ENCODE measurements at places on chromosomes 7 and 10.

DNA sequence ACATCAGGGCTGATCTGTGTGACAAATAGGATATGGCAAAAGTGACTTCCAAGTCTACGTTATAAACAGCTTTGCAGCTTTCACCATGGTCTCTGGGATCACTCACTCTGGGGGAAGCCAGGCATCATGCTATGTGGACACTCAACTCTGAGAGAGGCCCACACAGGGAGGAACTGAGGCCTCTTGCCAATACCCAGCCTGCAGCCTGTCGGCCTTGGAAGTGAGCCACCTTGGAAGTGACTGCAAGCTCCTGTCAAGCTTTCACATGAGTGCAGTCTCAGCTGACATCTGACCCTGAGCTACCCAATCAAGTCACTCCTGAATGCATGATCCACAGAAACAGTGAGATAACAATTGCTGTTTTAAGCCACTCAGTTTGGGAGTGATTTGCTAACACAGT, 56.5 kb downstream of the MMRN2 start:
- DNase-seq = peak; percentile 83

DNA sequence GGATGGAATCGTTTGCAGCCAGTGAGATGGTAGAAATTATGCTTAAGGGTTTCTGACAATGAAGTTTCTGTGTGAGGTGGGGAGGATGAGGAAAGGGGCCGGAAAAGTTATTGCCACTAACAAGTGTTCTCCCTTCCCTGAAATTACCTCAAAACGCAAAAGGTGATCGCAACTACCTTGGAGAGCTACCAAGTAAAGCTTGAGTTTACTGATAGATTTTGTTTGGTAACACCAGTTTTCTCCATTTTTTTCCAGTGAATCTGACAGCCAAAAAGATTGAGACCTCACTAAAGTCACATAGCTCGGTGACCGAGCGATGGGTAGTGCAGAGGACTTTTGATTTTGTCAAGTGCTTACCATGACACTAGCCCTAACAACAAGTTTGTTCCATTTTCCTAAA, 1.6 kb downstream of the SUV39H2 start:
- DNase-seq = no peak

DNA sequence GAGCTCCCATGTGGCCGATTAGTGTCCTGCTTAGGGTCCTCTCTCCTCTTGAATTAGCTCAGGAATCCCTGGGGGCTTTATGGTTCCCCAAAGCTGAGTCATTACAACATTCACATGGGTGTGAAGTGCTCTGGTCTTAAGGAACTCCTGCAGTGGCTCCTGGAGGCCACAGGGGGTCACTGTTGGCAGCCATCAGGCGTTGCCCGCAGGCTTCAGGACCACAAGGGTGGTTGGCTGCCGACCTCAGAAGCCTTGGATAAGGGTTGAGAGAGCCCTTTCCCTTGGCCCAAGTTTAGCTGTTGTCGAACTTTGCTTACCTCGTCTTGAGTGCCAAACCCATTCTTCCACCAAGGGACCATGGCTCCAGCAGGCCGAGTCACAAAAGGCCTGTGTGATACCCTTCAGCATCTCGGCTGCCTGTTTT, 61.7 kb downstream of the SH2D4B start:
- peak; percentile 41 for DNase-seq

GRCh38 chr10:132533571-132534260, 3.9 kb upstream of the INPP5A start:
- DNase-seq = no peak

GRCh38 chr7:24896031-24896501, 83.9 kb downstream of the OSBPL3 start:
- DNase-seq = no peak

GRCh38 chr7:72404743-72405142, 7.4 kb downstream of the CALN1 start:
- no peak for DNase-seq

GRCh38 chr7:138542183-138542582, 82.1 kb downstream of the TRIM24 start:
- no peak for DNase-seq

- no peak for DNase-seq
These were observed 1.5 kb downstream of the GSDME start for GRCh38 chr7:24755541-24756407.

DNA sequence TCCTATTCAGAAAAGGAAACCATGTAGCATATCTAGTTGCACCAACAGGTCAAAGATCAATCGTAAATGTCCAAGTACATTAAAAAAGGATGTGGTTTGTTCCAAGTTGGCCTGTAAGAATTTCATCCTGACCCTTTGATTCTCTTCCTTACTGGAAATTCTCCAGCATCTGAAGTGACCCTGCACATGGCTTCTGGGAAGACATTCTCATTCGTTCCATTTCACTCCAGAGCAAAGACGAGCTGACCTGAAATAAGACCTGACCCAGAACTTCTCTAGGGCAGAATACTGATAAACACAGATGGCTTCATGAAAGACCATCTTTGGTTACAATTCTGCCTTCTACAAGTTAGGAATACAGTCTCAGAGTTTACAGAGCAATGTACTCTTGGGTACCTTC, 39.8 kb downstream of the ASB4 start:
- no peak for DNase-seq

DNA sequence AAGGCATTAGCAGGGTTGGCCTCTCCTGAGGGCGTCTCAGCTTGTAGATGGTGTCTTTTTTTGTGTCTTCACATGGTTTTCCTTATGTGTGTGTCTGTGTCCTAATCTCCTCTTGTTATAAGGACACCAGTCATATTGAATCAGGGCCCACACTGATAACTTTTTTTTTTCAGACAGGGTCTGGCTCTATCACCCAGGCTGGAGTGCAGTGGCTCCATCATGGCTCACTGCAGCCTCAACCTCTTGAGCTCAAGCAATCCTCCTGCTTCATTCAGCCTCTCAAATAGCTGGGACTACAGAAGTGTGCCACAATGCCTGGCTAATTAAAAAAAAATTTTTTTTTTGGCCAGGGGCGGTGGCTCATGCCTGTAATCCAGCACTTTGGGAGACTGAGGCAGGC, 41.3 kb upstream of the KMT2C start:
- no peak for DNase-seq

DNA sequence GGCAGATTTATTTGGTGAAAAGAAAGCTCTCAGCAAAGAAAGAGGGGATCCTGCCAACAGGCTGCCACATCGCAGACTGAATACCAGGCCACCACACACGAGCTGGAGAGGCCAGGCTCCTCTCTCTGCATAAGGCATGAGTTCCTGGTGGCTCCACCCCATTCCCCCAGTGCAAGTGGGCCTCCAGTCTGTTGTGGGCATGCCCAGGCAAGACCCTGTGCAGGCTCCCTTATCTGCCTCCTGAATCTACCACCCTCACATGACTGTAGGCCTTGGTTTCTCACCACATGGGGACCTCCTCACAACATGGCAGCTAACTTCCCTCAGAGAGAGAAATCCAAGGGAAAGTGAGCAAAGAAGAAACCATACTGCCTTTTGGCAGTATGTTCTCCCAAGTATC, 26.7 kb upstream of the CUL1 start:
- no peak for DNase-seq

- no peak for DNase-seq
These were observed 8.8 kb downstream of the GRK5 start for GRCh38 chr10:119216127-119216526.

- DNase-seq = no peak
These were observed 43.5 kb downstream of the FAM241B start for GRCh38 chr10:69673521-69673920.

- no peak for DNase-seq
These were observed 19.3 kb downstream of the ZNF316 start for GRCh38 chr7:6656413-6656812.

- DNase-seq = no peak
These were observed 251.0 kb downstream of the AUTS2 start for GRCh38 chr7:69849268-69849667.

DNA sequence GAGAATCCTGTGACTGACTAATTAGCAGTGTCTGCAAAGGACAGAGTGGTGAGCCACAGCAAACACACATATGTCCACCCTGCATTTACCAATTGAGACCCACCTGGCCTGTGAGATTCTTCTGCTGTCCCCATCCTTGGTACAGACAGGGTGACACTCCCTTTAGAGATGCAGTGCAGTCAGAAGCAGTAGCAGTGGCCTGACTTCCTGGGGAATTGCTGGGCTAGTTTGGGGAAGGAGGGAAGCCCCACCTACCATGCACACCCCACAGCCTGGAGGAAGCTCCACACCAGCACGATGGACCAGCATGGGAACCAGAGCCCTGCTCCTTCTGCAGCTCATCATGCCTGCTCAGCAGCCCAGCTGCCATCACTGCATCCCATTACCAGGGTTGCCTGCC, 924.9 kb upstream of the ZNF722 start:
- no peak for DNase-seq

DNA sequence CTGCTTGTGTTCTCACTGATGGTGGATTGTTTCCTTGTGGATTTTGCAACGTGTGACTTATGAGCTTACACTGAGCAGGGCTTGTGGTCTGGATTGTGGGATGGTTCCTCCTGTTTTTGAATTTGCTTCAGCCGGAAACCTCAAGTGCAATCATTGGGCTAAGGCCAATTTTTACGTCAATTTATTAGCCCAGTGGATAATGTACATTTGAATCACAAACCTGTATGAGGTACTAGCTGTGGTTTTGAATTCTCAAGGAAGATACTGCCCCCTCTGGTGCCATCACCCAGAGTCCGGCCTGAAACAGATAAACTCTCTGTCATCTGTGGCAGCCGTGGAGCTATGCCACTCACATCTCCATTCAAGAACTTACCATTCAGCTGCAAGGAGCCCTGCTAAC, 7.3 kb upstream of the ZNF777 start:
- DNase-seq = no peak

GRCh38 chr10:46092524-46093081, 46.5 kb upstream of the MSMB start:
- no peak for DNase-seq

- peak; percentile 82 for DNase-seq
These were observed 3.8 kb upstream of the IL6 start for GRCh38 chr7:22723181-22723601.

GRCh38 chr7:41729059-41729458, 26.2 kb upstream of the INHBA start:
- DNase-seq = no peak

DNA sequence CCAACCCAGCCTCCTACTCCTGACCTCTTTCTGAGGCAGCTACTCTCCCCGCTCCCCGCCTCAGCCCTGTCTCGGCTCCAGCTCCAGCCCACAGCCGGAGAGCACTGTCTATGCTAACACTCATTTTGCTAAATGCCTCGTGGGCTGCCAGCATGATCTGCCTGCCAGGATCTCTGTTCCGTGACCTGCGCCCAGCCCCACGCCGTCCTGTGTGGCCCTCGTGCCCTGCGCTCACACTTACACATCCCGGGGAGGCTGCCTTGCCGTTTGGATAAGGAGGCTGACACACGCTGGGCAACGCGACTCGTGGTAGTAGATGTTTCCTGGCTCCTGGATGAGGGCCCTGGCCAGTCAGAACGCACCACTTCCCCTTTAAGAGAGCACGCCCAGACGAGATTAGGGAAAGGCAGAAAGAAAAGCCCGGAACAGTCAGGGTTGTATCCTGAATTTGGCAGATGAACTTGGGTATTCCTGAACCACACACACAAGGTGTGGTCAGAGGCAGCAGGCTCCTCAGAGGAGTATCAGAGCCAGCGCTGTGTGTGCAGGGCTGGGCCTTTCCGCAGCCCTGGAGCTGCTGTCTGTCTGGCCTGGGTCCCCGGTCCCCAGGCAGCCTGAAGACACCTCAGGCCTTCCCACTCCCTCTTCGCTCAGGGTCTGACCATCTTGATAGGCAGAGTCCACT, 97.7 kb upstream of the EFCAB10 start:
- DNase-seq = peak; percentile 83

GRCh38 chr7:50329775-50330174, 25.3 kb downstream of the IKZF1 start:
- no peak for DNase-seq

DNA sequence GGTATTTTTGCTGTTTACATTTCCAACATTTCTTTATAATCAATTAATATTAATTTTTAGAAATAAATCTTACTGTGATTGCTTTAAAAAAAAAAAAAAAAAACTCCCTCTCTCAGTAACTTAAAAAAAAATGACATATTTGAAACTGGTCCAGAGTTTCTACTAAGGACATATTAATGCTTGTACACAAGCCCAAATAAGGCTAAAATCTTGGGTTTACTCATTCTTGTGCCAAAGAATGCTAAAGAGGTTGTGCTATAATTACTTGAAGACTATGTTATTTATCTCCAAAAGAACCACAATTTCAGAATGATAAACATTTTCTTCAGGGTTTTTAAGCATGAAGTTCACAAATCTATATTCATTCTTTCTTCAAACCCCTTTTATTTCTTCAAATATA, 39.4 kb upstream of the PHF14 start:
- DNase-seq = no peak

- DNase-seq = no peak
These were observed 14.6 kb upstream of the PWWP2B start for GRCh38 chr10:132382231-132382922.

DNA sequence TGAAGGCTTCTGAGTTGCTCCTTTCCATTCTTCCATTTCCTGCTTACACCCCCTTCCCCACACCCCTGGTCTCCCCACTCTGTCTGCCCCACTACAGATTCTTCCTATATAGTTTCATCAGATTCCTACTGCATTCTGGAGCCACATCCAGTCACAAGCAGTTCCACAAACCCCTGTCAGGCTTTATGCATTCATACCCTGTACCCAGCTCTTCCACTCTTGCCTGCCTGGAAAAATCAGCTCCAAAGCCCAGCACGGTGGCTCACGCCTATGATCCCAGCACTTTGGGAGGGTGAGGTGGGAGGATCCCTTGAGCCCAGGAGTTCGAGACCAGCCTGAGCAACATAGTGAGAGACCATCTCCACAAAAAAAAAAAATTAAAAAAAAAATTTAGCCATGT, 60.4 kb downstream of the C10orf67 start:
- DNase-seq = no peak

DNA sequence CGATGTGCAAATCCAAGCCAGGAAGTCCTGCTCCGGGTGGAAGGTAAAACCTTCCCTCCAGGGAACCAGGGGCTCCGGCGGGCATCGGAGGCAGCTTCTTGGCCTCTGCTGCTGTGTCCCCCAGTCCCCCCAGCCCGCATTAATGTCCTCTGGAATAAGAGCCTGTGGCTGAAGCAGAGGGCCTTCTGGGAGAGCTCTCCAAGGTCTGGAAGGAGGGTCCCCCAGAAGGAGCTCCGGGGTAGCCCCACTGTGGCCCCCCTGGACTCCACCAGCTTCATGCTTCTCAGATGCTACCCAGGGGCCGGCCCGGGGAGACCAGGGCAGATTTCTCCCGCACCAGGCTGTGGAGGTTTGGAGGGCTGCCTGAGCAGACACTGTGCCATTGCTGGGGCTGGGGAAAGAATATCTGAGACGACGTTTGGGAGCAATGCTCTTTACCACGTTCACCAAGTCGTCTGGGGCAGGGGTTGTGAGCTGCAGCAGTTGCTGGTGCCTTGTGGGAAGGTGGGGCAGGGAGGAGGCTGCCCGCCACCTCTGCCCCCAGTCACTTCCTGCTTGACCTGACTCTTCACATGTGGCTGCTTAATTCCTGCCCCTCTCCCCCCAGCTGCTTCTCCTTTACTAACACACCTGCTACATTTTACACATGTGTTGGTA, 8.3 kb downstream of the ZNF853 start:
- no peak for DNase-seq
